AG04449 (cell line): ENCODE measurements at places on chromosomes 6 and 20.

GRCh38 chr20:588476-588875, 21.6 kb downstream of the TCF15 start:
- no peak for DNase-seq

DNA sequence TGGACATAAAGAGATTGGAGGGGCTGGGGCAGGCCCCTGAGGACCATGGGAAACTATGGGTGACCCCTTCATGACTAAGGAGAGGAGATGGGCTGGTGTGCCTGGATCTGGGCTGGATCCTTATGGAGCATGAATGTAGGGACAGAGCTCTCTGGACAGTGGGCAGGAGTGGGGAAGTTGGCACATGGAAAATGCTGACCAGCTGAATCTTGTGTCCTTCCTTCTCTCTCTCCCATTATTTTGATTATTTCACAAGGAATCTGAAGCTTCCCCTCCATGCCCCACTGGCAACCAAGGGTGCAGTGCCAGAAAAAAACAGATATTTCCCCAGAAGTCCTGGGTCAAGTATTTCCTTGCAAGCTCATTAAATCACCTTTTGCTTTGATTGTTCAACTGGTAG, 175.2 kb downstream of the DHX35 start:
- DNase-seq: no peak

DNA sequence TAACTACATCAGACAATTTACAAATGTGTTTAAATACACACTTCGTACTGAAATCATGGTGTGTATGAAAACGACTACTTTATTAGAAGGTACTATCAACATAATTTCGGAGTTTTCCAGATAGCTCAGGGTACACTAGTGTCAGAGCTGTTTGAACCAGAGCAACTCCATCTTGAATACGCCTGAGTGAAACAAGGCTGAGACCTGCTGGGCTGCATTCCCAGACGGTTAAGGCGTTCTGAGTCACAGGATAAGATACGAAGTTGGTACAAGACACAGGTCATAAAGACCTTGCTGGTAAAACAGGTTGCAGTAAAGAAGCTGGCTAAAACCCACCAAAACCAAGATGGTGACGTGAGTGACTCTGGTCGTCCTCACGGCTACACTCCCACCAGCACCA, 167.6 kb downstream of the THBS2 start:
- no peak for DNase-seq

- DNase-seq: no peak
Measured at GRCh38 chr20:10472871-10473270, 37.8 kb downstream of the SLX4IP start.

GRCh38 chr6:130215526-130215925, 7.2 kb downstream of the SAMD3 start:
- no peak for DNase-seq

- no peak for DNase-seq
Measured at GRCh38 chr6:149201068-149201655, 116.3 kb upstream of the TAB2 start.

- DNase-seq: no peak
Measured at GRCh38 chr6:52317841-52318581, 33.5 kb upstream of the MCM3 start.

DNA sequence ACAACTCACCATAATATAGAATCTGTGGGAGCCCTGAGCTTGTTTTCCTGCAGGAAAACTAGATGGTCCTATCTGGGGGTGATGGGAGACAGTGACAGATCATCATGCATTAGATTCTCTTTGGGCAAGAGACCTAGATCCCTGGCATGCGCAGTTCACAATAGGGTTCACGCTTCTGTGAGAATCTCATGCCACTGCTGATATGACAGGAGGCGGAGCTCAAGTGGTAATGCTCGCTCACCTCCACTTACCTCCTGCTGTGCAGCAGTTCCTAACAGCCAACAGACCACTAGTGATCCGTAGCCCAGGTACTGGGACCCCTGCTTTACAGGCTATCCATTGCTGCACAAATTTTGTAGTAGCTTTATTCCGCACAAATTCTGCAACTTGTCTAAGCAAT, 84.5 kb downstream of the HIVEP2 start:
- no peak for DNase-seq

DNA sequence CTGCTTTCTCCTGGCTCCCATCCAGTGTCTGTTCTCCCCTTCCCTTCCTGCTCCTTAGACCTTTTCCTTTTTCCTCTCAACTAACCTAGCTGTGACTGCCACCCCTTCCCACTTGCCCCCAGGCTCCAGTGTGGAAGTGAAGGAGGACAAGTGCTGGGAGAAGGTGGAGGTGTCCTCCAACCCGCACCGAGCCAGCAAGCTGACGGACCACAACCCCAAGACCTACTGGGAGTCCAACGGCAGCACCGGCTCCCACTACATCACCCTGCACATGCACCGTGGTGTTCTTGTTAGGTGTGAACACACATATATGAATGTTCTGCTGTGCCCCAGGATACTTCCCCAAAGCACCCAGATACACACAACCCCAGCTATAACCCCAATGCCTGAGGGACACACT, 18.5 kb downstream of the CUL9 start:
- no peak for DNase-seq

DNA sequence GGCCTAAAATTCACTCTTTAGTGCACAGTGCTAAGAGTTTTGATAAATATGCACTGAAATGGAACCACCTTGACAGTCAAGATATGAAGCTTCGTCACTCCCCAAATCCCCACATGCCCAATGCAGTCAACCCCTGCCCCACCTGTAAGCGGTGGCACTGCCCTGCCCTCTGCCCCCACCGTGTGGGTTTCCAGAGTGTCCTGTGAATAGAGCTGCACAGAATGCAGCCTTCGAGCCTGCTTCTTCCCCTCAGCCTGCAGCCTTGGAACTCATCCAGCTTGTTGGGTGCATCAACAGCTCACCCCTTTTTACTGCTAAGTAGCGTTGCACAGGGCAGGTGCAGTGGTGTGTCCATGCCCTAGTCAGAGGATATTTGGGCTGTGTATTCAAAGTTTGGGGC, 216.3 kb downstream of the SYNDIG1 start:
- no peak for DNase-seq

DNA sequence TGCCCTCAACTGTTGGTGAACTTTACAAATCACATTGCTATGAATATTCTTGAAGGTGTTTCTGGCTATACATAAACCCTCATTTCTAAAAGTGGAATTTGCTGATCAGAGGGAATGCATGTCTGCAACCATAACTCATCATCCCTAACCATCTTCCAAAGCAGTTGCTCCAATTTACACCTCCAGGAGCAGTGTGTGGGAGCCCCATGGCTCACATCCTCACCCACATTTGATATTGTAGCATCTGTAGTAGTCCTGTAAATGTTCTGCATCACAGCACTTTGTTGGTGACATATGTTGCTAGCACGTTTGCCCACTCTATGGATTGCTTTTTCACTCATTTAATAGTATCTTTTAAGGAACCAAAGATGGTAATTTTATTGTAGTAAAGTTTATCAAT, 183.8 kb upstream of the SMLR1 start:
- DNase-seq: no peak

GRCh38 chr6:138104618-138105213, 2.5 kb downstream of the PERP start:
- DNase-seq: no peak

DNA sequence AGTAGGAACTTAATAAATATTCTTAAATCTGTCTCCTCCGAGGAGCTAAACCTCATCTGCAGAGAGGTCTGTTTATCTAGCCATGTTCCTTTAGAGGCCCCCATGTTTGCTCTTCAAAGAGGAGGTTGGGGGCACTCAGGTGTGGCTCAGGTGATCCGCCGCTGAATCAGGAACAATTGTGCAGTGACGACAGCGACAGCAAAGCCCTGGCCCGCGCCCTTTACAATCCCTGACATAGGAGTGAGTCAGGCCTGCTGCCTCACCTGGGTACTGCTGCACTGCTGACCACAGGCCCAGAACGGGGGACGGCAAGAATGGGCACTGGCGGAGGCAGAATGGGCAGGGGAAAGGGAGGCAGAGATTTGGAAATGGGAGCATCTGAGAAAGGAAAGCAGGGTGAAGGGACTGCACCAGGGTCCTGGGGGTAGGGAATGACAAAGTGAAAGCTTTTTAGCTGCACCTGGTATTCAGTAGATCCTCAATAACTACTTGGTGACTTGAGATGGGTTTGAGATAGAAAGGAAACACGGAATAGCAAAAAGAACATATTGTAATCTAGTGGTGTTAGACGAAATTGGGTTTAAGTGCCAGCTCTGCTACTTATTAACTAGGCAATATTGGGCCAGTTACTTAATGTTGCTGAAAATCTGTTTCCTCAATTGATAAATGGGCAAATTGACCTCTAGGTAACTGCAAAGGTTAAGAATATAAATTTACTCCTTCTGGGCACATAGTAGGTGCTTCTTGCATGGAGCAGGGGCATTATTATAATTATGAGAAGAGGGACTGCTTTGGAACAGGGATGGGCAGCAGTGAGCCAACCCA, 5.4 kb upstream of the IER3 start:
- DNase-seq: no peak

DNA sequence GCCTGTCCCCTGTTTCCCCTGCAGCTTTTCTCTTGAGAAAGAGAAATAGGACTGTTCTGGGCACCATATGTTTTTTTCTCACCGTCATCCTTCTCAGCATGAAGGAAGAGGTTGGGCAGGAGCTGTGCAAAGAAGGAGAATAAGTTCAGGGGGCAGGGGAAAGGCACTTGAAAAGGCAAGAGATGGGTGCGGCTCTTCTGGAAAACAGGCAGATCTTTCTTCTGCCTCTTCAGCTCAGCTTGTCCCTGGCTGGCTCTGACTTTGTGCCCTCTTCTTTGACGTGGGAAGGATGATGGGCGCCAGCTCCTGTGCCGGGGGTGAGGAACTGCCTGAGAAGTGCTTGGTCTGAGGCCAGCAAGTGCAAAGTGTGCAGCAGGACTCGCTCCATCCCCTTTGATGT, 206.5 kb downstream of the DOK5 start:
- DNase-seq: no peak

DNA sequence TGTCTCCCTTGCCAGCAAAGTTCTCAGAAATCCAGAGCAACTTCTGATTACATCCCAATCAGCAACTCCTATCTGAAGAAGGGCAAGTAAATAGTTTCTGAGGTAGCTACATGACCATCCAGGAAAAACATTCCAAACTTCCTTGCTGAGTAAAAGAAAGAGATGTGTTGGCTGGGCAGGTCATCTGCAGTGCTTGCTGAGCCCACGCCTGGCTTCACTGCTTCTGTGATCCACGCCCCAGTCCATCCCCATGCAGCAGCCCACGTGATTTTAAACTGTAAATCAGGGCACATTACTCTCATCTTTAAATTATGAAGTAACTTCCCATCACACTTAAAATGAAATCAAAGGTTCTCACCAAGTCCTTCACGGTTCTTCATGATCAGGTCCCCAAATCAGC, 603.6 kb downstream of the QKI start:
- no peak for DNase-seq

DNA sequence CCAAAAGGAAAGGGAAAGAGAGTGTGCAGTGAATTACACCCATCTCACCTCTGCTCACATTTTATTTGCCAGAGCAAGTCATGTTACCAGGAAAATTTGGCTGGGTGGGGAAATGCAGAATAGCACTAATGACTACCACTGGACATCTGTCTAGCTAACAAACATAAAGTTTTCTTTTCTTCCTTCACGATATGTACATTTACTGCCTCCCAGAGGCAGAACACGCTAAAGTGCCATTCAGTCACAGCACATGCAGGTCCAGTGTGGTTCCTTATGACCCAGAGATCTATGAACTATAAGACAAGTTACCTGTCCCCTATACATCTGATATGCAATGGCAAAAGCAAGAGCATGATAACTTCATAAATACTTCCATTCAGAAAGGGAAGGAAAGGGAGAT, 194.1 kb downstream of the OGFRL1 start:
- no peak for DNase-seq

DNA sequence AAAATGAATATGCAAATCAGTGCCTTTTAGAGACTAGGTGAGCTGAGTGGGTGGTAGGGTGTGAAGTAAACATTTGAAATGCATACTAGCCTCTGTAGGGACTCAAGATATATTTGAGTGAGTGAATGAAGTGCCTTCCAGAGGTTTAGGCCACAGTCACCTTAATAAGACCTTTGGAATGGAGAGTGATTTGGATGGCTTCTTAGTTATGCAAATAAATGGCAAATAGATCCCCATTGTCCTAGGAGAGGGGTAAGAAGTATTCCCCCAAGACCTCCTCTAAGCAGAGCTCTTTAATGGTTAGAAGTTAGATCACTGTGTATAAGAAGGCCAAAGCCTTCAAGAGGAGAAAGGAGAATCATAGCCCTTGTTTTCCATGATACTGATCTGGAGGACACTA, 47.8 kb upstream of the IMPG1 start:
- no peak for DNase-seq

- DNase-seq: no peak
Measured at GRCh38 chr6:71367756-71368155, 79.1 kb downstream of the OGFRL1 start.

GRCh38 chr6:15473741-15474161, 189.1 kb downstream of the DTNBP1 start:
- no peak for DNase-seq

- no peak for DNase-seq
Measured at GRCh38 chr6:159017757-159018559, 18.0 kb upstream of the RSPH3 start.

DNA sequence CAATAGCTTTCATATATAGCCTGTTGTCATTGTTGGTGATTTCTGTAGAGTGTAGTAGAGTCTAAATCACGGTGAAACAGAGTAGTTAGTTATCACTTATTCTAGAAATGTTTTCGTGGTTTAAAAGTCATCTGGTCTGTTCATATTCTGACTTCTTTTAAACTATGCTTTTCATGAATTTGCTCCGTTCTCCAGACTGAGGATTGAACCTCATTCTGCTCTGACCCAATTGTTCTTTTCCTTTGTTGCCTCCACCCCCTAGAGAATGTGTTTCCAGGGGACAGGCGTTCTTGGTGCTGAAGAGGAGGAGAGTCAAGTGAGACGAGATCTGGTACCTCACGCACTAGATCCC, 748 bp upstream of the ZNF292 start:
- DNase-seq: no peak

DNA sequence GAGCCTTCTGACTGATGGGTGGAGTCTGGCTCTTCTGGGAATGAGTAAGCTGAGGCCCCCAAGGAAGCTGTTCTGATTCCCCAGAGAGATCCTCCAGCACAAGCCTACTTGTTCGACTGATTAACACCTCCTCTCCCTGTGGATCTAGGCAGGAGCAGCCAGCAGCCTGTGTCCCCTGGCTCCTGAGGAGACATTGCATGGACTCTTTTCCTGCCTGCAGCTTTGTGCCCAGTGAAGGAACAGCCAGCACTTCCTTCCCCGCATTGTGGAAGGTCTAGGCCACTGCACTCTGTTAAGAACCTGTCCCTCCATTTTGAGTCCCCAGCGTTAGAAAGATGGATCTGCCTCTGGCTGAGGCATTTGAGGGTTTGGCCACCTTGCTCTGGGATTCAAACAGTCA, 29.1 kb downstream of the LRFN2 start:
- no peak for DNase-seq

GRCh38 chr6:5664149-5664548, 342.6 kb downstream of the NRN1 start:
- no peak for DNase-seq

DNA sequence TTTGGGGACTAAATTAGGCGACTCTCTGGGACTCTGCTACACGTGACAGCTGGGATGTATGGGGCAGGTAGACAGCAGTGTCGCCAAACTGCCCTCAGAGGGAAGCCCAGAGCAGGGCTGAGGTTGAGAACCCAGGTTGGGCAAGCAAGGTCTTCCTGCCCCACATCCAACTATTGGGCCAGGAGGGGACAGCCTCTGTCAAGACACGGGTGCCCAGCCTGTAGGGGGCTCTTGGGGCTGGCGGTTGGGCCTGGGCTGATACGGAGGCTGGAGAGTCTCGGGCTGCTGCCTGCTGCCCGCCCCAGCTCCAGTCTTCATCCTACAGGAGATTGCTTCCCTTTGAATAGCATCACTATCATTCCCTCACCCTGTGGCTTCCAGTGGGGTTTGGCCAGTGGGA, 33.3 kb downstream of the CPNE5 start:
- no peak for DNase-seq
